ENCODE measurements at places on chromosomes 16 and 17. TPM values are rescaled to one million over a fixed set of nuclear protein-coding genes. Genes with fewer than 3 reads are reported as not detected.

DNA sequence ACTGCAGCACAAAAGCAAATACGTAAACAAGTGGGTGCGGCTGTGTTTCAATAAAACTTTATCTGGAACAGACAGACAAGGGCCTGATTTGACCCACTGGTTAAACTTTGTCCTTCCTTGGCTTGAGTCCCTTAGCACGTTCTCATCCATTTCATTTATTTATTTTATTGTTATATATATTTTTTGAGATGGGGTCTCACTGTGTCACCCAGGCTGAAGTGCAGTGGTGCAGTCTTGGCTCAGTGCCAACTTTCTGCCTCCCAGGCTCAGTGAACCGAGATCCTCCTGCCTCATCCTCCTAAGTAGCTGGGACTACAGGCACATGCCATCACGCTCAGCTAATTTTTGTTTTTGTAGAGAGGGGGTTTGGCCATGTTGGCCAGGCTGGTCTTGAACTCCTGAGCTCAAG is 64.3 kb downstream of the MYH11 start:
- DNase-seq = peak; percentile 25

DNA sequence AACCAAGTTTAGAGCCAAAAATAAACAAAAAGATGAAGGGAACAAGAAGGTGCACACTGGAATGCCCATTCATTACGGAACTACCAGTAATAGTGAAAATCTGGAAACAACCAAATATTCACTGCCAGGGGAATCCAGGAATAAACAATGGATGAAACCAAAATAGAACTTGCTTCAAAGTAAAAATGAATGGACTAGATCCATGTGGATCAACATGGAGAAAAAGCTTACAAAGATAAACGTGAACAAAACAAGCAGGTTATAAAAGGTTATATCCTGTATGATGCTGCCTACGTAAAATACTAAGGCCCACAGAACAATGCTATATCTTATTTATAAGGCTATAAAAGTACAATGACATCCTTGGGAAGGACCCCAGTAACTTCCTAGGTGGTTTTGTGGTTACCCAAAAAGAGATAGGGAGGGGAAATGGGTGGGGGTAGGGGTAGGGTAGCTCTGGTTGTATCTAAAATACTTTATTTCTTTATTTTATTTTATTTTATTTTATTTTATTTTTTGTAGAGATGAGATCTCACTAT is 12.8 kb upstream of the CCL22 start:
- DNase-seq = no peak

DNA sequence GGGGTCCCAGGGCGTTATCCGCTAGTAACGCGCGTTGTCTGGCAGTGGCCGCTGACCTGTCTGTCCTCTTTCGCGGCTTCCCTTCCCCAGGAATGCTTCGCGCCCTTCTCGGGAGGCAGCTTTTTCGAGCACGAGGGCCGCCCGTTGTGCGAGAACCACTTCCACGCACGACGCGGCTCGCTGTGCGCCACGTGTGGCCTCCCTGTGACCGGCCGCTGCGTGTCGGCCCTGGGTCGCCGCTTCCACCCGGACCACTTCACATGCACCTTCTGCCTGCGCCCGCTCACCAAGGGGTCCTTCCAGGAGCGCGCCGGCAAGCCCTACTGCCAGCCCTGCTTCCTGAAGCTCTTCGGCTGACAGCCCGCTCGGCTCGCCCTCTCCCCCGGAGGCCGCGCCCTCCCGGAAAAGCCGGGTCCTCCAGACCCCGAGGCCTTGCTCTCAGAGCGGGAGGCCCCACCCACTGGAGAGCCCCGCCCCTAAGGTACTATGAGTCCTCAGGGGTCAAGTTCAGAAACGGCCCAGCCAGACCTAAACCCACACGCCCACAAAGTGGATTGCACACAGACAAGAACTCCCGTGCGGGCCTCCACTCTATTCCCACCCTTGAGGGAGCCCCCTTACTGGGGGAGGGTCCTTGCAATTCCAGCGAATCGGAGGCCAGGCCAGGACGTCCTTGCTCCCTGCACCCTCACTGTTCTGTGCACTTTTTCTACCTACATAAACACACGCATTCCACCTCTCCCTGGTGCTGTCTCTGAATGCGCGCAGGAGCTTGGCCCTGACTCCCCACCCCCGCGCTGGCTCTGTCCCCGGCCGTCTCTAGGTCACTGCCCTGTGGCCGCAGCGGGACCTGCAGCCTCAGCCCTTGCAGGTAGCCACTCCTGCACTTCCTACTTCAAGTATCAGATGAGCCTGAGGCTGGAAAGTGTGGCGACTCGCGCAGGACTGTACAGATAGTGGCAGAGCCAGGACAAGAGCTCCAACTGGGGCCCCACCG is 5.4 kb upstream of the SLC5A2 start:
- DNase-seq = peak; percentile 92

DNA sequence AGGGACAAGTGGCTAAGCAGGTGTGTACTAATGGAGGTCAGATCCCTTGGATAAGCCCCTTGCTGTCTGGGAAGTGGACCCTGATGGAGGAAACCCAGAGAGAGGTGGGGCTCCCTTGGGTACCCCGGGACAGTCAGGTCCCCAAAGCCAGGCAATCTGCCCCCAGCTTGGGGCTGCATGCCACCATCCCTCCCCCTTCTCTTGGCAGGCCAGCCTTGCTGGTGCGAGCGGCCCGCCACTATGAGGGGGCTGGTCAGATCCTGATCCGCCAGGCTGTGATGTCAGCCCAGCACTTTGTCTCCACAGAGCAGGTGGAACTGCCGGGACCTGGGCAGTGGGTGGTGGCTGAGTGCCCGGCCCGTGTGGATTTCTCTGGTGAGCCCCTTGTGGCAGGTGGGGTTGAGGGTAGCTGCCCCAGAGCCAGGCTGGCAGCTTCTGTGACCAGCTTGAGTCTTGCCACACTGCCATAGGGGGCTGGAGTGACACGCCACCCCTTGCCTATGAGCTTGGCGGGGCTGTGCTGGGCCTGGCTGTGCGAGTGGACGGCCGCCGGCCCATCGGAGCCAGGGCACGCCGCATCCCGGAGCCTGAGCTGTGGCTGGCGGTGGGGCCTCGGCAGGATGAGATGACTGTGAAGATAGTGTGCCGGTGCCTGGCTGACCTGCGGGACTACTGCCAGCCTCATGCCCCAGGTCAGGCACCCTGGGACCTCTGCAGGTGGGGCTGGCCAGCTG is 20.1 kb downstream of the FCSK start:
- no peak for DNase-seq

Gene CDRT15
- not detected for total RNA-seq

- no peak for DNase-seq
Observed at GRCh38 chr17:22463110-22463850, 771.0 kb downstream of the KCNJ18 start.

Gene KRTAP4-1
- 0.34 TPM for total RNA-seq

Gene STH
- not detected for total RNA-seq

DNA sequence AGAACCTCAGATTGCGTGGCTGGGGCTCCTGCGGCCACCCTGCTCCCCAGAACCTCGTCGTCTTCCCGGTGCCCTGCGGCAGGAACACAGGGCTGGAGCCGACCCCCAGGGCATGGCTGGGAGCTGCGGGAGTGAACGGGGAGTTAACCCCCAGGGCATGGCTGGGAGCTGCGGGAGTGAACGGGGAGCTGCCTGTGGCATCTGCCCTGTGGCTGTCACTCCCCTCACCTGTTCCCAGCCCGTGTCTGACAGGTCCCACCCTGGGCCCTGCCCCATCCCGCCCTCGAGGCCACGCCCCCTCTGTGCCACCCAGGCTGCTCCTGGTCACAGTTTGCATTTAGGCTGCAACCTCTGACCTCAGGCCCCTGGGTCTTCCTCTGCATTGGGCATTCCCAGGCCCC is 39.4 kb upstream of the ACSF3 start:
- DNase-seq = peak; percentile 76

GRCh38 chr17:68301438-68301959 is 10.2 kb downstream of the ARSG start:
- no peak for DNase-seq

- no peak for DNase-seq
Observed at GRCh38 chr16:4372001-4372577, 441 bp downstream of the VASN start.

Gene RBBP6
- total RNA-seq = 40.6 TPM

Gene FBXW10
- not detected for total RNA-seq
